ENCODE measurements at places on chromosomes 12 and 14.

GRCh38 chr14:44962334-44963043 lies 499 bp downstream of the TOGARAM1 start:
- peak; percentile 3 for DNase-seq

DNA sequence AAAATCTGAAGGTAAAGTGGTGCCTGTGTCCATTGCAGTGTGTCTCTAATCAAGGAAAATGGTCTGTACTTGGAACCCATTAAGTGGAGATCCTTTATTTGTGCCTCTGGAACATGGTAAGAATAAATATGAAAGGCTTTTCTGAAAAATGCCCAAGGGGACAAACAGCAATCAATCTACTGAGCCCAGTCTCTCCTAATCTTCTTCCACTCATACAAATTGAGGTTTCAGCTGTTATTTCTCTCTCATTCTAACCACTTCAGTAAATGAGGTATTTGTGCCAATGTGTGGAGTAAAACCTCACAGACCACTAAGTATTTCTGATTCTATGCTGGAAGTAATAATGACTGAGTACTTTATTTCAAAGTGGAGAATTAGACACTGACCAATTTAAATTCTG lies 82.3 kb upstream of the ST8SIA1 start:
- DNase-seq, result no peak

- DNase-seq, result no peak
Measured at GRCh38 chr14:90600619-90601018, 203.8 kb downstream of the CALM1 start.

- no peak for DNase-seq
Measured at GRCh38 chr14:76918782-76919394, 92.7 kb downstream of the LRRC74A start.

GRCh38 chr12:2451025-2451424 lies 343.7 kb upstream of the FKBP4 start:
- no peak for DNase-seq

DNA sequence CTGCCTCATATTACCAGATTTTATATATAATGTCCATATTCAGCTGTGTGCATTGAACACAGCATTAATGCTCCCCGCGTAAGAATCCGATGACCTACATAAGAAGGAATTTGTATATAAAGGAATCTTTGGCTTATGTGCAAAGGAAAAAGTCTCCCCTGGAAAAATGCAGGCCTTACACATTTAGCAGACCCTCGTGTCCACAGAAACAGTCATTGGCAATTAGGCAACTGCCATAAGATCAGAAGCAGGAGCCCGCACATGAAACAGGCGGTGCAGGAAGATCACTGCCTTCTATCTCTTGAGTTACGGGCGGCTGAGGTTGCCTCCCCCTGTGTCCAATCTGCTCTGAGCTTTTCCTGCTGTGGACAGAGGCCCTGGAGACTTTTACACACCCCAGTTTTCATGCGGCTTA lies 63.2 kb upstream of the RFX4 start:
- no peak for DNase-seq

DNA sequence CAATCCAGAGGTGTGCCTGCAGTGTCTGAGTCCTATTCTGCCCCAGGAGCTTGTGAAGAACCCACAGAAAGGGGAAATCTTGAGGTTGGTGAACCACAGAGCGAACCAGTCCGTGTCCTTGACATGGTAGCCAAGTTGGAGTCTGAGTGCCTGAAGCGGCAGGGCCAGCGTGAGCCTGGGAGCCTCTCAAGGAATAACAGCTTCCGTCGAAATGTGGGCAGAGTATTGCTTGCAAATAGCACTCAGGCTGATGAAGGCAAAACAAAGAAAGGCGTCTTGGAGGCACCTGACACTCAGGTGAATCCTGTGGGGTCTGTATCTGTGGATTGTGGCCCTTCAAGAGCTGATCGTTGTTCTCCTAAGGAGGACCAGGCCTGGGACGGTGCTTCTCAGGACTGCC lies 60.5 kb downstream of the ATG14 start:
- DNase-seq, result no peak

- DNase-seq, result peak; percentile 51
Measured at GRCh38 chr12:6563448-6564050, 4.5 kb downstream of the NOP2 start.

GRCh38 chr12:6233121-6233971 lies 33.1 kb downstream of the CD9 start:
- DNase-seq, result no peak

GRCh38 chr12:93174048-93174447 lies 203.7 kb upstream of the NUDT4 start:
- no peak for DNase-seq

GRCh38 chr12:65106948-65107347 lies 14.2 kb downstream of the WIF1 start:
- DNase-seq, result no peak

DNA sequence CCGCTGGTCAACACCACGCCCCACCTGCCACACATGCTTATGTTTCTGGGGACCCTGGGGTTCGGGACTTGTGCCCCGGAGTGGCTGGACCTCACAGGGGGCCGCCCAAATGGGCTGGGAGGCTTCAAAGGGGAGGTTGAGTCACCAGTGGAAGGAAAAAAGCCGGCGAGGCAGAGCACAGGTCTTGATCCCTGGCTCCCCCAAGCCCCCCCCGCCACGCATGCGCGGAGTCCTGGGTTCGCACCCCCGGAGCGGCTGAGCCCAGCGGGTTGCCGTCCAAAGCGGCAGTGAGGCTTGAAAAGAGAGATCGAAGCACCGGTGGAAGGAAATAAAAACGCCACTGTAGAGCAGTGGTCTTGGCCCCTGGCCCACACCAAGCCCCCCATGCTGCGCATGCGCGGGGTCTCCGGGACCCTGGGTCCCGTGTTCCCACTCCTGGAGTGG lies 313.5 kb downstream of the ALG10 start:
- DNase-seq, result no peak

DNA sequence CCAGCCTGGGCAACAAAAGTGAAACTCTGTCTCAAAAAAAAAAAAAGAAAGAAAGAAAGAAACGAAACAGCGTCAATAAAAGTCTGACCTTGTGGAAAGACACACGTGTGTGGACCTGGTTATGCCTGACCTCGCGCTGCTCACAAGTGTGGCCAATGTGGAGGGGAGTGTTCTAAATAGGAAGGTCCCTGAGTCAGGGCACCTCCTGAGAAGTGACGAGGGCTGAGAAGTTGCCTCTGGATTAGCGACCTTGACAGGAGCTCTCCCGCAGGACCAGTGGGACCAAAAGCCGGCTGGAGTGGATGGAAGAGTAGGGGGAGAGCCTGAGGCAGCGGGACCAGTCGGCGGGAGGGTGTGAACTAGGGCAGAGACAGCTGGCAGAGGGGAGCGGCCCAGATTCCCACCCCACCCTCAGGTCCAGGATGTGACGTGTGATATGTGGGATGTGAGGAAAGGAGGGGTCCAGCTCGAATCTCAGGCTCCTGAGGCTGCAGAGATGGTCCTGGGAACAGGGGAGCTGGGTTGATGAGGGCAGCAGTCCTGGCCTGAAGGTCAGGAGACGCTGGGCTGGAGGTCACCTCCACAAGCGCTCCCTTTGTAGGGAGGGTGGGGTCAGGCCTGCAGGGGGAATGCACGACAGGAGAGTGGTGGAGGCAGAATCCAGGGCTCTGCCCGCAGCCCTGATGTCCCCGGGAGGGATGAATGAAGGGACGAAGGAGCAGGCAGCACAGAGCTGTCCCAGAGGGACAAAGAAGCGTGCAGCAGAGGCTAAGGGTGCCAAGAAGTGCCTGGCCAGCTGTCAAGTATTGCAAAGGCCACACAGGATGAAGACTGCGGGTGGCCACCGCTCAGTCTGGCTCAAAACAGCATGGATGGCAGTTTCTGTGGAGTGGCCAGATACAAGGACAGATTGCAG lies 24.8 kb upstream of the GPR68 start:
- no peak for DNase-seq

DNA sequence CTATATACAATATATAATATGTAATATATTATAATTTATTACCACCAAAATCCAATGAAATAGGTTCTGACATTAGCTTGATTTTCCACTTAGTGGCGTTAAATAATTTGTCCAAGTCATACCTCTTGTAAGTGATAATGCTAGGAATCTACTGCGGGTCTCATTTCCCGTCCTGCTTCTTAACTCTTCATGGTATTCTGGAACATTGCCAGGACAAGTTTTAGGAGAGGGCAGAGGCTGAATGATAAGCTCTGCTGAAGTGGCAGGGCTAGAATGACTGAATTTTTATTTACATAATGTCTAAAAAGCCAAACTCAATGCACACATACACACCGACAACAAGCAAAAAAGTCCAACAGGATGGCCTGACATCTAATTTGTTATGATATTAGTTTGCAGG lies 70.4 kb upstream of the PTPRQ start:
- DNase-seq, result no peak

DNA sequence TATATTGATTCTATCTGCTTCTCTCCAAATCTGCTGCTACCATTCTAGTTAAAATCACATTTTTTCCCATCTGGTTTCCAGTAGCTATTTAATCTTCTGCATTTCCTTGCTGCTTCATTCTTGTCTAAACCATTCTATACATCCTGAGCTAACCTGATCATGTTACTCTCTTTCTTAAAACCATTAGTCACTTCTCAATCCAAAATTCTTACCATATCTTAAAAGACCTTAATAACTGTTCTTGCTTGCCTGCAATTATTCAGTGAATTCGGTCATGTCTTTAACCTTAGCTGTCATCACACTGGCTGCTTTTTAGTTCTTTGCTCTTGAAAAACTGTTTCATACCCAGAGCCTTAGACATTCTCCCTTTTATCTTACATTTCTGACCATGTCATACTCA lies 56.4 kb upstream of the PZP start:
- no peak for DNase-seq

DNA sequence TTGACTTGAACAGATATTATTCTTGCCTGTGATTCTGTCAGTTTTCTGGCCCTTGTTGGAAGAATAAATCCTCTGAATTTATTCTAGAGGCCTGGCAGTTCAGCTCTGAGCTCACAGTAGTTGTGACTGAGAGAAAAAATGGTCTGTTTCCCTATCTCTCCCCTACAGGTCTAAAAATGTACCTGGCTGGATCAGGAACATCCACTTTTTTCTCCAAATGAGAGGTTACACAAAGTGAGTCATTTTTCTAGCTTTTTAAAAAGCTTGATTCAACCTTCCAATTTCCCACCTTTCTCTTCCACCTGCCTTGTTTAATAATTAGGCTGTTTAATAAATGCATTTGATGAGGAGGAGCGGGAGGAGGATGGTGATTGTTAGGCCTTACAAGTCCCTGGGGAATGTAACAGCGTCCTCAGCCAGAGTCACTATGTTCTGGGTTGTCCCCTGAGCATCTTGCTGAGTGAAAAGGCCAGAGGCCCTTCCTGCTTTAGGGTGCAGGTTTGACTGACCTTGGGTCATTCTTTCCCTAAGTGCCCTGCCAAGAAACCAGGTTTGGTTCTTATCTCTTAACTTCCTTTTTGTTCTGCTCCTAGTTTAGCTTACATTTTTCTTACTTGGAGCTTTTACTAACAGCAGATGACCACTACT lies 91.7 kb upstream of the FUT8 start:
- no peak for DNase-seq

- no peak for DNase-seq
Measured at GRCh38 chr14:92675976-92676375, 72.5 kb downstream of the LGMN start.

GRCh38 chr12:75951399-75952278 lies 79.9 kb downstream of the PHLDA1 start:
- no peak for DNase-seq

GRCh38 chr12:104455578-104456416 lies 951 bp upstream of the CHST11 start:
- DNase-seq, result no peak

- DNase-seq, result no peak
Measured at GRCh38 chr12:57033431-57033830, 16.5 kb downstream of the MYO1A start.

DNA sequence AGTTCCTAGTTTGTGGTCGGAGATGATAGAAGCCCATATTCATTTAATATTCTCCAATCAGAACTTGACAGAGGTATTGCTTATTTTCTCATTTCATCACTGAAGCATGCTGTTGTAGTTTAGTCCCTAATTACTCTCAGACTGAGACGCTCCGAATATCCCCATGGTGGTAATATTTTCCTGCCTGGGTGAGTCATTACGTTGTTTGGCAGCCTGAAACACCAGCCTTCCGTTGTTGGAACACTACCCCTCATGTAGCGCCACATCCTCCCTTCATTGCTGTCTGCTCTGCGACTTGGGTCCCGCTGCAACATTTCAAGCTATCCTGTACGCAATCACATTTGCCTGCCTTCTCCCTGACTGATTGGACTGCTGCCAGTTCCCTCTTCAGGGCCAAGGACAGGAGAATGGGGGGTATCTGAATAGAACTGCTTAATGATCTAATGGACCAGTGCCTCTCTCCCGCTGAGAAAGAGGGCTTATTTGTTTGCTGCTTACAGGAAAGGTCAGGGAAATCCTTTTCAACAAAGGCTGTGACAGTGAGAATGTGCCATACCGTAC lies 369.1 kb downstream of the NPAS3 start:
- DNase-seq, result no peak

GRCh38 chr12:113082486-113083148 lies 26.1 kb downstream of the DTX1 start:
- DNase-seq, result no peak

GRCh38 chr12:32533971-32534590 lies 134.7 kb downstream of the FGD4 start:
- DNase-seq, result no peak

GRCh38 chr12:7293670-7294069 lies 10.2 kb upstream of the ACSM4 start:
- no peak for DNase-seq

GRCh38 chr14:65639216-65639615 lies 226.7 kb downstream of the FUT8 start:
- no peak for DNase-seq

- no peak for DNase-seq
Measured at GRCh38 chr12:2832550-2833127, 2.2 kb downstream of the NRIP2 start.

- DNase-seq, result no peak
Measured at GRCh38 chr12:62919838-62920237, 15.1 kb downstream of the PPM1H start.

DNA sequence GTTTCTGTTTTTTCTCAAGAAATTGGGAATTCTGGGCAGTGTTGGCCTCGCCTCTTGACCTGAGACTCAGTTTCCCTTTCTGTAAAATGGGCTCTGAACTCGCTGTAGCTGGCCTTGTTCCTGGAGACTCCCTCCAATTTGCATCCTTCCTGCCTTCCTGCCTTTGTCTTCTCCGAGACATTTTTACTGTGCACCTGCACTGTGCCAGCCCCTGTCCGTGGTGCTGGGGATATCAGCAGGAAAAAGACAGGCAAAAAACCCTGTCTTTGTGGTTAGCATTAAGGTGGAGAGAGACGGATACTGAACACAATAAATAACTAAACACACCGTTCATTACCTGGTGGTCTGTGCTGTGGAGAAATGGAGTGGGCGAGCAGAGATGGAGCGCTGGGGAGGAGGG lies 129.8 kb downstream of the AACS start:
- DNase-seq, result no peak

GRCh38 chr12:21775133-21775820 lies 771 bp upstream of the KCNJ8 start:
- no peak for DNase-seq

DNA sequence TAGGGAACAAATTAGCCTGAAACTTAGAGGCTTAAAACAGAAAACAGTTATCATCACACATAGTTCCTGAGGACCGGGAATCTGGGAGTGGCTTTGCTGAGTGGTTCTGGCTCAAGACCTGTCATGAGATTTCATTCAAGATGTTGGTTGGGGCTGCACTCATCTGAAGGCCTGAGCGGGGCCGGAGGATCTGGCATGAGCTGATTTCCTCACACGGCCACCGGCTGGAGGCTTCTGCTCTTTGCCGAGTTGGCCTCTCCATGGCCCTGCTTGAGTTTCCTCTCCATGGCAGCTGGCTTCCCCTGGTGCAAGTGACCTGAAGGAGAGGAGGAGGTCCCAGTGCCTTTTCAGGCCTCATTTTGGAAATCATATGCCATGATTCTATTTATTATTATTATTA lies 128.1 kb downstream of the PAPOLA start:
- DNase-seq, result no peak

Measured in stimulated activated CD8-positive, alpha-beta memory T cell treated with anti-CD3 and anti-CD28 coated beads, Interleukin-12 subunit alpha, Interleukin-12 subunit beta, amount 100 ng/mL, for 1 hour (primary cell).